ENCODE measurements at places on chromosomes 5 and 9.
A peak's percentile ranks its signal among the peaks of the same experiment; 100 is the strongest.

DNA sequence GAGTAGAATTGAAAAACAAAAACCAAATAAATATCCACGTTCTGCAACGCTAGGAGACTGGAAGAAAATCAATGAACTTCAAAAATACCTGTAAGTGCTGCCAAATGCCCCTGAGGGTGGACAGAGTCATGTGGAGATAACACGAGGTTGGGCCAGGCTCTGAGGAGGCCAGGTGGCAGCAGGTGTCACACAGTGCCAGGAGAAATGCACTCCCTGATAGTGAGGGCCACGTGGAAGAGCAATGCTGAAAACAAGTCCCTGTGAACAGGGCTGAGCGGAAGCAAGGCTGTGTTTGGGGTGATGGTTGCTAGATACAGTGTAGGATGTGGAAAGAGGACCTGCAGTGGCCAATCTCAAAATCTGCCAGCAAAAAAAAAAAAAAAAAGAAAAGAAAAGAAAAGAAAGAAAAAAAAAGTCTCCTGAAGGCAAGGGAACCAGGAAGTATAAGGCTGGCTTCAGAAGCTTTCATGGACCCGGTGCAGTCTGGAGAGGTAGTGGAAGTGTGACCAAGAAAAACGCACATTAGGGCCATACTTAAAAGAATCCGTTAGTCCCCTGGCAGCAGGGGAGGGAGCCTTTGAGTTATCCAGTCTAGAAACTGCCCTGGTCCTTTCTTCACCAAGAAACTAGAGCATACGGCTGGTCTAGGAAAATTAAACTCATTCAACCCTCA lies 16.8 kb downstream of the C1QTNF3 start:
- DNase-seq = no peak

- DNase-seq = peak; percentile 15
These were observed 41.9 kb upstream of the CFAP157 start for GRCh38 chr9:127664678-127665507.

GRCh38 chr5:90368454-90369246 lies 40.9 kb downstream of the CETN3 start:
- DNase-seq = no peak

DNA sequence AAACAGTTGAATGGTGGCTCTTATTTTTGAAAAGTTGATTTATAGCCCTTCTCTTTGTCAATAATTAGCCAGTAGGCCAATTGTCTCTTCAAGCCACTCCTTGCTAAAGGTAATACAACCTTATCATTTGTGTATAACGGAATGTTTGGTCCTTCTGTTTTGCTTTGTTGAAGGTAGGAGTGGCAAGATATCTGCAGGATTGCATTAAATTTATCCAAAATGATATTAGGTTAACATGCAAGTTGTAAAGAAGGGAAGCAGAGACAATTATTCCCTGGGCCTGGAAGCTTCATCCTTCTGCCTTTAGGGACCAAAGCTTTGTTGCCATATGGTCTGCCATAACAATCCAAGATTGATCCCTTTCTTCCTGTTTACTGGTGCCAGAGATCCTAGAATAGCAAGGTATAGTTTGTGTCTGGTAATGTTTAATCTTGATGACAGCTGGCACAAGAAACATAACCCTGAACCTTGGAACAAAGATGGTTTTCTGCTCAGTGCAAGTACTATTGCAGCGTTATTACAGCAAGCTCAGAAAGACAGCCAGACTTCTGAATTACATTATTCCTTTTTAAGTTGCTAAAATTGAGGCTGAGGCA lies 15.5 kb upstream of the FSD1L start:
- no peak for DNase-seq

GRCh38 chr9:72951520-72952380 lies 1.1 kb downstream of the ALDH1A1 start:
- DNase-seq = no peak
